ENCODE measurements at places on chromosomes 12 and 14.

- DNase-seq = no peak
Measured at GRCh38 chr12:110538869-110539622, 36.9 kb downstream of the RAD9B start.

GRCh38 chr12:49198431-49199155 lies 9.7 kb upstream of the TUBA1A start:
- DNase-seq = peak; percentile 54

DNA sequence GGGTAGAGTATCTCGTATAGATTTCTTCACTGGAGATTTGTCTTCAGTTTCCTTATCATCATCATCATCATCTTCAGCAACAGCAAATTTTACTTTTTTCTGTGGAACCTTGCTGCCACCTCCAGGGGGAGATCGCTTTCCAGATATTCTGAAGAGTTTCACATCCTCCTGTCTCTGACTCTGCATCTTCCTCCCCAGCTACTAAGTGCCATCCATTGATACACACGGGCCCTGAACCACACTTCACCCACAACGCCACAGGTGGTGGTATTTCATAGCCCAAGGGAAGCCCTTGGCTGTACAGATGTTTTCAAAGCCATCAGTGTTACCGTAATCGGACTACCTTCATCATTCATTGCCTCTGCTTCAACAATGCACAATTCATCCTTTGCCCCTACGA lies 82.2 kb downstream of the PPP2R5C start:
- no peak for DNase-seq

- DNase-seq = no peak
Measured at GRCh38 chr12:82930301-82930700, 243.6 kb downstream of the TMTC2 start.

GRCh38 chr14:69086537-69086936 lies 66.4 kb downstream of the DCAF5 start:
- DNase-seq = no peak

Data from NCI-H2081 treated with DMSO at 0.1 percent for 48 hours (cell line).